ENCODE measurements at places on chromosomes 11 and 22.

GRCh38 chr22:50329236-50329635 lies 2.4 kb upstream of the DENND6B start:
- no peak for DNase-seq

DNA sequence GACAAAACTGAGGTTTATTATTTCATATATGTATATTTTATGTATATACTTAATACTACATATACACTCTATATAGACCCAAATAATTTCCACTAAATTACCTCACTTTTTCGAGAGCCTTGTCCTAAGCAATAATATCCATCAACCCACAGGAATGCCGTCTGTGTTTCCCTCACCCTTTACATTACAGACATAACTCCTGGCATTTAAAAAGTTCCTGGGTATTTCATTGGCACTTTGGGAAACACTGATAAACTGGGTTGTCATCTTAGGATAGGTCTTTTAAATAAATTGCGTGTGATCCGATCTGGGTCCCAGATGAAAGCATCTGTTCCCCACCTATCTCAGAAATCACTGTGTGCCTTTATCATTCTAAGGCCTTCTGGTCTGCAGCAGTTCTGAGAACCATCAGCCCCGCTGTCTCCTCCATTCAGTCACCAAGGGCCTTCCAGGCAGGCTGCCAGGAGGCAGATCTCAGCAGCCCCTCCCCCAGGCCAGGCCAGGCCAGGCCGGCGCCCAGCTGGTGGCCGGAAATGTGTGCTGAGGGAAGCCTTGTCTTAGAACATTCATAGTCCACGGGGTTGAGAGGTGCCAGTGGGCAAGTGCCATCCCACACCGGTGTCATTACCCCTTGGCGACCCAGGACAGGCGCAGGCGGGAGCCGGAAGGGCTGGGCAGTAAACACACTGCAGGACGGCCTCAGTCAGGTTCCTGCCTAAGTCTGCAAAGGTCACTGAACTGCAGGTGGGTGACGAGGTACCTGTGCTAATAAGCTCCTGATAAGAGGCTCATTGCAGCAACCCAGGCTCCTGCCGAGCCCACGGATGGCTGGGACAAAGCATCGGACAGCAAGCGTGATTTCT lies 3.3 kb downstream of the FGF19 start:
- no peak for DNase-seq

DNA sequence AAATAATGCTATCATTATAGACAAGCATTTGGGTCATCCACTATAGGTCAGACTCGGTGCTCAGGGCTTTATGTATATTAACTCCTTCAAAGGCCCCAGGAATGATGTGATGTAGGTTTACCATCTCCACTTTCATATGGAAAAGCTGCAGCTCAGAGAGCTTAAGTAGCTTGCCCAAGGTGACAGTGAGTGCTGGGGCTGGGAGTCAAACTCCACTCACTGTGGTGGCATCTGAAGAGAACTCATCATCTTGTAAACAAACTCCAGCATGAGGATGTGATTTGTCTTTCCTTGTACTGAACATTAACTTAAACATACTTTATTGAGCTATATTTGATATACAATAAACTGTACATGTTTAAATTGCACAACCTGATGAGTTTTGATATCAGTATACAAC lies 25.4 kb downstream of the TENM4 start:
- no peak for DNase-seq

DNA sequence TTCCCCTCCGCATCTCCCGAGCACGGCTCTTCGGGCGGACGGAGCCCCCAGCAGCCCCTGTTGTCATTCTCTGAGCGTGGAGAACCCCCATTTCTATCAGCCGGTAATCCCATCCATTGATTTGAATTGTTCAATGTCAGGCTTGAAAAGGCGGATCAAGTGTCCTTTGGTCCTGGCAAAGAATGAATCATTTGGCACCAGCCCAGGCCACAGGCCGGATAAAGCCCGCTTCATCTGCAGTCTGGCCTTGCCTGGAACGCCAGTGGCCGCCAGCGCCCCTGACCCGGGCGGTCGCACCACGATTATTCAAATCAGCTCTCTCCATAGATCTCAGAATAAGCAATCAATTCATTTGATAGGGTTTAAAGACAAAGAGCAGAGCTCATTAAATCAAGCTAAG lies 188.9 kb downstream of the BRD1 start:
- no peak for DNase-seq

- DNase-seq: no peak
Observed at GRCh38 chr11:6635082-6635932, 16.1 kb upstream of the TPP1 start.
